Calu3 (cell line): ENCODE measurements at places on chromosomes 6 and 20. TPM values are rescaled to one million over a fixed set of nuclear protein-coding genes. Genes with fewer than 3 reads are reported as not detected.

SLC24A3 gene
- not detected in 2 replicates for total RNA-seq

- peaks cover 11% of the 10 kb centered on the region for H3K4me1 ChIP-seq
- H3K27me3 ChIP-seq, result peaks cover 13% of the 10 kb centered on the region
- no peaks in the 10 kb centered on the region for H3K36me3 ChIP-seq
- H3K27ac ChIP-seq, result no peak overlapping the region
- no peak for DNase-seq
- H3K4me3 ChIP-seq, result no peak overlapping the region
These were observed 13.5 kb downstream of the IL22RA2 start for GRCh38 chr6:137159912-137160311.

DNA sequence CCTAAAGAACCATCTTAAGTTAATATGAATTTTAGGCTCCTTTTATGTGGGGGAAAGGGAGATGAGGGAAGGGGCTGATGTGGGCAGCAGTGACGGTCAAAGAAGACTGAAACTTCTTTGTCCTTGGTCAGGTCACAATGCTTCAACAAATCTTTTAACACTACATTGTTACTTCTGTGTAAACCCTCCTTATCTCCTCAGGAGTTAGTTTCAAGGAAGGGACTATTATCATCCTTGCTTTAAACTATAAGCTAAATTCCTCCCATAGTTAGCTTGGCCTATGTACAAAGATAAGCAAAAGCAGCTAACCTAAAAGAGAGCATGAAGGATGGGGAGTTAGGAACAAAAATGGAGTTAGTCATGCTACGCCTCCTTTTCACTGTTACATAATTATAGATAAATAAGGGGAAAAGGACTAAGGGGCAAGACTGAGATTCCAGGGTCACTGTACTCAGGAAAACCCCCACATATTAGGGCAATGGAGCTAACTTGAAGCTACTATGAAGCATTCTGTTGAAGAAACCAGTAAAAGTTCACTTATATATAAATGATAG, 172.7 kb upstream of the RUNX2 start:
- no peak for DNase-seq
- no peak overlapping the region for H3K27ac ChIP-seq
- H3K36me3 ChIP-seq, result no peaks in the 10 kb centered on the region

- peaks cover 15% of the 10 kb centered on the region for H3K27me3 ChIP-seq
- no peak overlapping the region for H3K4me3 ChIP-seq
These were observed 103.0 kb upstream of the SYNDIG1 start for GRCh38 chr20:24366336-24367004.

GRCh38 chr6:53035549-53036213, 29.5 kb upstream of the FBXO9 start:
- H3K36me3 ChIP-seq, result no peaks in the 10 kb centered on the region
- H3K4me1 ChIP-seq, result no peaks in the 10 kb centered on the region
- DNase-seq, result no peak
- H3K27me3 ChIP-seq, result no peaks in the 10 kb centered on the region
- no peak overlapping the region for H3K4me3 ChIP-seq

DNA sequence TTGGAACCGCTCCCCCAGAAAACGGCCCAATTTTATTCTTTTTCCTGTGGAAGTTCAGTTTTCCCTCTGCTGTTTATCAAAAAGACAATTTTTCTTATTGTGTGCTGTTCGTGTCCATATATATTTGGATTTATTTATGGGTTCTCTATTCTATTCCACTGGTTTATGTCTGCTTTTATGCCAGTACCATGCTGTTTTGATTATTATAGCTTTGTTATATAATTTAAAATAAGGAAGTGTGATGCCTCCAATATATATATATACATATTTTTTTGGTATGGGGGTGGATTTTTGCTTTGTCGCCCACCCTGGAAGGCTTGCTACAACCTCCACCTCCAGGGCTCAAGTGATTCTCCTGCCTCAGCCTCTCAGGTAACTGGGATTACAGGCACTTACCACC, 103.3 kb downstream of the TFAP2B start:
- no peak overlapping the region for H3K27ac ChIP-seq
- no peak for DNase-seq
- no peaks in the 10 kb centered on the region for H3K27me3 ChIP-seq
- no peak overlapping the region for H3K4me3 ChIP-seq
- H3K36me3 ChIP-seq, result no peaks in the 10 kb centered on the region

DNA sequence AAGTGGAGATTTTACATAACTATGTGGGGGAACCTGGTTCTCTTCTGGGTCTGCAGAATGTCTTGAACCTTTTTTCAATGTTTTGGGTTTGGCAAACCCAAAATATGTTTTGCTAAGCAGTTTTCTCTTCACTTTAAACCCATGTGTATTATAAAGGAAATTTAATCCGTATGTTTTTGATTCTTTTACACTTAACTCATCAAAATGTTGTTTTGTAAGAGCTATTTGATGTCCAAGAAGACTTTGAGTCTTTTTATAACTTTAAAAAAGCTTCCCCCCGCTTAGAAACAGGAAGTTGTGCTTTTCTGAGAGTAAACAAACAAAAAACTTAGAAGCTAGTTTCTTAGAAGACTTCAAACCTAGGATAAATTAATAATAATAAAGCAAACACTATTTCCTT, 81.9 kb upstream of the CEP162 start:
- no peaks in the 10 kb centered on the region for H3K27me3 ChIP-seq
- no peaks in the 10 kb centered on the region for H3K36me3 ChIP-seq
- DNase-seq, result no peak
- no peak overlapping the region for H3K27ac ChIP-seq

DNA sequence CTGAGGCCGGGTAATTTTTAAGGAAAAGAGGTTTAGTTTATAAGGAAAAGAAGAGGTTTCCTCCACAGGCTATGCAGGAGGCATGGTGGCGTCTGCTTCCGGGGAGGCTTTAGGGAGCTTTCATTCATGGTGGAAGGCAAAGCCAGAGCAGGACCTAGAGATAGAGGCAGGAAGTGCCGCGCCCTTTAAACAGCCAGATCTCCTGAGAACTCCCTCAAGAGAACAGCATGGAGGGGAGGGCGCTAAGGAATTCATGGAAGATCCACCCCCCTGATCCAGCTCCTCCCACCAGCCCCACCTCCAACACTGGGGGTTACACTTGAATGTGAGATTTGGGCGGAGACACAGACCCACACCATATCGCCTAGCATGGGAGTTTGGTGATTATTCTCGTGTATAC, 13.9 kb upstream of the DACT2 start:
- H3K4me1 ChIP-seq, result peaks cover 14% of the 10 kb centered on the region
- no peak overlapping the region for H3K4me3 ChIP-seq
- H3K27ac ChIP-seq, result no peak overlapping the region
- peaks cover 23% of the 10 kb centered on the region for H3K27me3 ChIP-seq

GRCh38 chr6:6512711-6513110, 75.8 kb upstream of the LY86 start:
- no peak for DNase-seq
- no peaks in the 10 kb centered on the region for H3K36me3 ChIP-seq
